ENCODE measurements at places on chromosomes 16 and 17.
A peak's percentile ranks its signal among the peaks of the same experiment; 100 is the strongest.

DNA sequence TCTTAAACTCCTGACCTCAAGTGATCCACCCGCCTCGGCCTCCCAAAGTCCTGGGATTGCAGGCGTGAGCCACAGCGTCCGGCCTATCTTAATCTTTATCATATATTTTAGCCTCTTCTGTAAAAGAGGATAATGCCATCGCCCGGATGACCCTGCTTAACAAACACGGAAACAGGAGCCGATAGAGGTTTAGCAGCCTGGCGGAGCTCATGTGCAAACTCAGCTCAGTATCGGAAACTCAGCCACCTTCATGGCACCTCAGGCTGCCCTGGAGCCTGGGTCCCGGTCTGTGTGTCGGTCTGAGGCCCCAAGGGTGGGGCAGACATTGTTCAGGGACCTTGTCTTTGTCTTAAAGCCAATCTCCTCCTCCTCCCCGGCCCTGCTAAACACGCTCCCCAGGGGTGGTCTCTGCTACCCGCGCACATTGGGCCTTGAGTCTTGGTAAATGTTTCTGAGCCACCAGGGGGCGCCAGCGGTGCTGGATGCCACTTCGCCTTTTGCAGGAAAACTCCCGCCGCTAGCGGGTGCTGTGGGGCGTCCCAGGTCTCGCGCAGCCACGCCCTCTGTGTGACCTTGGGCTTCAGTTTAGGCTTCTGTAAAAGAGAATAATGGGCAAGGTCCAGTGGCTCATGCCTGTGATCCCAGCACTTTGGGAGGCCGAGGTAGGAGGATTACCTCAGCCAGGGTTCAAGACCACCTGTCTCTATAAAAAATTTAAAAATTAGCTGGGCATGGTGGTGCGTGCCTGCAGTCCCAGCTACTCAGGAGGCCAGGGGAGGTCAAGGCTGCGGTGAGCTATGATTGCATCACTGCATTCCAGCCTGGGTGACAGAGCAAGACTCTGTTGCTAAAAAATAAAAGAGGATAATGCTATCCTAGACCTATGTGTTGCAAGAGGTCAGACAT, 2.7 kb downstream of the CETP start:
- no peak for DNase-seq

- DNase-seq: peak; percentile 79
Observed at GRCh38 chr16:9072806-9073341, 18.6 kb upstream of the HAPSTR1 start.

DNA sequence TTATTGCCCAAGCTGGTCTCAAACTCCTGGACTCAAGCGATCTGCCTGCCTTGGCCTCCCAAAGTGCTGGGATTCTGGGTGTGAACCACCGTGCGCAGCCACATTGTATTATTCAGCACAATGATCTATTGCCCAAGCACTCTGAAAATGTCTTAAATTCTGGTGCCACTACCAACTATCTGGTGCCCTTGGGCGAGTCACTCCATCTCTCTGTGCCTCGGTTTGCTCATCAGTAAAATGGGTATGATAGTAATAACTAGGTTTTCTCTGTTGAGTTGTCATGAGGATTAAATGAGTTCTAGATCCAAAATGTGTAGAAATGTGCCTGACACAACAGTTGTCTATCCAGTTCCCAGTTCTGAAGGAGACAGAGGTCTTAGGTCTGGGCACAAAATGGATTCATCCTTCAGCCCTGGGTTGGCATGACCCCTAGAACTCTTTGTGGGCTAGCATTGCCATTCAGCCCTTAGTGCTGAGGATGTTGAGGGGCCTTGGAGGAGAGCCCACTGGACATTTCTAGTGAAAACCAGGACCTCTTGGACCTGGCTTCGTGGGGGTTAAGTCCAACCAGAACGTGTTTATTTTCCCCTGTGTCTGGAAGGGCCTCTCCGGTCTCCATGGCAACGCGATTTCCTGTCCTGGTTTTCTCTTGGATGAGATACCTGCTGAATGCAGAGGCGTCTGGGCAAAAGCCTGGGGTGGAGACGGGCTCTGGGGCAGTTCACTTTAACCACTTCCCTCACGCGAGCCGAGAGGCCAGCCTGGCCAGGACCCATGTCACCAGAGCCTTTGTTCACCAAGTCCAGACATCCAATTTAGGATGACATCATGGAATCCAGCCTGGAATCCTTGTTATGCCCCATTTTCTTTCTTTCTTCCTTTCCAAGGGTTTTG, 43.7 kb upstream of the TNRC6A start:
- peak; percentile 88 for DNase-seq

DNA sequence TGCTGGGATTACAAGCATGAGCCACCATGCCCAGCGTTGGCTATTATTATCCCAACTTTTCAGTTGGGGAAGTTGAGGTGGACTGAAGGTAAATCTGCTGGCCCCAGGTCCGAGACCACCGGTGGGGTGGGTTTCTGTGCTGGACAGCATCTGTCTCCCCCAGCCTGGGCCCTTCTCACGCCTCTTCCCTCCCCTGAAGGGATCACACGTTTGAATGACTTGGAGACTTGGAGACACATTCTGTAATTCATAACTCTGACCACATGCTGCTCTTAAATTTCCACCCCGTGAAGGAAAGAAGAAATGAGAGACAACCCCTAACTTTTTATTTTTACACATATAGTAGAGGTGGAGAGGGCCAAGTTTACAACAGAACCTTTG, 109.8 kb downstream of the MSI2 start:
- no peak for DNase-seq

GRCh38 chr16:6095414-6095813, 997.8 kb upstream of the EEF2KMT start:
- no peak for DNase-seq

DNA sequence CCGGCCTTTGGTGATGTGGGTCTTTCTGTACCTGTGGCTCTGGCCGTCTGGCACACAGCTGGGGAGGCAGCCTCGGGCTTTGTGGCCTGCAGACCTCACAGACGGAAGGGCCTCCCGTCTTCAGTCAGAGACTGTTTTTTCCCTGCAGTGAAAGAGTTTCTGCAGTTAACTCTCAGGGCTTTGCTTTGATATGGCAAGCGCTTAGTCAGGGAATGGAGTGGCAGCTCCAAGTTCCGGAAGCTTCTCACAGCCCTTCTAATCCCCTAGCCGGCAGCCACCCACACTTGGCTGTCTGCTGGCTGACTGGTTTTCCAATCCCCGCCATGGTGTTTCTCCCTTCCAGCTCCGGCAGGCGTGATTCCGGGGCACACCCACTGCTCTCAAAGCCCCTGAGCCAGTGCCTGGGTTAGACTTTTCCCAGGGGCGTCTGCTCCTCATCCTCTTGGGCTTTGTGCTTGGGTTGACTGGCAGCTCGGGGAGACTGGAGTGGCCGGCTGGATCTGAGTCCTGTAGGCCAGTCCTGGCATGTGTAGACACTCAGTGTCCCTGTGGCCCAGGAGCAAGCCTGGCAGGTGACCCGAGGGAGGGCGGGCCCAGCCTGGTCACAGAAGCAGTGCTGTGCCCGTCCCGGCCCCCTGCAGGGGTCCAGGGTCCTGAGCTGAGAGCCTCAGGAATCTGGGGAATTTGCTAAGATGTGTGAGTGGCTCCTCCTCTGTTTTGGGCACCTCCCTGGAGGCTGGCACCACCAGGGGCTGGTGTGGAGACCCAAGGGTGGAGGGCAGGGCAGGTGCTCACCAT, 29.9 kb downstream of the BAIAP2 start:
- no peak for DNase-seq

DNA sequence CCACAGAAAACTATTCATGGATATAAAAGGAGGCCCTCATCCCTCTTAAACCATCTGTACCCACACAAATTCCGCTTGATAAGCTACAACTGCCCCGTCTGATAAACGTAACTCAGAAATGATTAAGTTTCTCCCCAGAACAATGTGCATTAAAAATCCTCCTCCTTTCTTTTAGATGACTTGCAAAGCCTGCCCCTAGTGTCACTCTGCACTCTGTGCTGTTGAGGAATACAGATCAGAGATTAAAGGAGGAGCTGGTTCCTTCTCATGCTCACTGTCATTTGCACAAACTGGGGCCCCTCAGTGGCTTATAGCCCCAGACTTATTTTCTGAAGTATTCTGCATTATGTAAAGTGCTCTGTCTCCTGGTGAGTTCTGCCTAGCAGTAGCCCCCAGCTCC, 33.3 kb downstream of the CDRT15 start:
- DNase-seq: no peak

GRCh38 chr17:16952401-16952800, 19.5 kb downstream of the TNFRSF13B start:
- DNase-seq: no peak

DNA sequence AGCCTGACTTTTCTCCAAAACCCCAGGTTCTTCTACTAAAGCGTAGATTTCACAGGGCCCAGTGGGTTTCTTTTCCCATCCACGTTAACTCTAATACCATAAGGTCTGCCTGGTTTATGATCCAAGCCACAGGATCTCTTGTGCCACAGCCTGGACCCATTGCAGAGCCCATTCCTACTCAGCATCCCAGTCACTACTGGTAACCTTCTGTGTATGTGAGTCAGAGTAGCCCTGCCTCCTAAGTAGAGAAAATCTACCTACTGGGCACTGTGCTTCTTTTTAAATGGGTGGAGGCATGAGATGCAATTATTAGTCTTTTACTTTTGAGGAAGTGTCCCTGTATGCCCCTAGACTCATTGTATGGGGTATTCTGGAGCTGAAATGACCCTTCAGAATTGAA, 13.5 kb downstream of the CCL11 start:
- no peak for DNase-seq

DNA sequence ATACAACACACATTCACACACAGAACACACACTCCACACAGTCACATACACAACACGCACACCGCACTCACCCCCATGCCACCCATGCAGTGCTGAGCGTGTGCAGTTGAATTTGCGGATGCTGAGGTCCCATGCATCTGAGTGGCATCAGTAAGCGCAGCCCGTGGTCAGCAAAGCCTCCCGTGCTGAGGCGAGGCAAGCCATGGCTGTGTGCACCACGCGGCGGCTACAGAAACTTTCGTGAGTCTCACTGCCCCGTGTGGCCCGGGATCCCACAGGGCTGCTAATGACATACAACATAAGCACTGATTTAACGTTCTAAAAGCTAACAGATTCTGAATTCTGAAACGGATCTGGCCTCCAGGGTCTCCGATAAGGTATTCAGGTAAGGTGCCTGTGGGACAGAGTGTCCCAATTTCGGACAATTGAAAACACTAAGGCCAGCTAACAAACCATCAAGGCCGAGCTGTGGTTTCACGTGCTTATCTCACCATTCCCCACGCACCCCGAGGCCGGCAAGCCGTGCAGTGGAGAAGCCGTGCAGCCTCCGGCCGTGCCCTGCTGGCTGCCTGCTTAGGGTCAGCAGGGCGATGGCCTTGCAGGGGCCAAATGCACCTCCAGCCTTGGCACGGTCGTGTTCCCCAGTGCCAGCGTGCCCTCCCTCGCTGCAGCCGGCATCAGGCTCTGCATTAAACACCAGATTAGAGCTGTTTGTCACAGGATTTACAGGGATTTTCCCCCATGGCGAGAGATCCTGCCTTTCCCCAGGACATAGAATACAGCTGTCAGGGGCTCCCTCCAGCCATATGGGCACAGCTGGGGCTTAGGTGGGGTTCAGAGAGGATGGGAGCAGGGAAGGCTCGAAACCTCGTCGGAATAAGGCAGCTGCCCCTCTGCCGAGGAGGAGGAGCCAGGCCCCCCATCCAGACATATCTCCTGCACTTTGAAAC, 191.7 kb downstream of the C16orf95 start:
- DNase-seq: no peak

DNA sequence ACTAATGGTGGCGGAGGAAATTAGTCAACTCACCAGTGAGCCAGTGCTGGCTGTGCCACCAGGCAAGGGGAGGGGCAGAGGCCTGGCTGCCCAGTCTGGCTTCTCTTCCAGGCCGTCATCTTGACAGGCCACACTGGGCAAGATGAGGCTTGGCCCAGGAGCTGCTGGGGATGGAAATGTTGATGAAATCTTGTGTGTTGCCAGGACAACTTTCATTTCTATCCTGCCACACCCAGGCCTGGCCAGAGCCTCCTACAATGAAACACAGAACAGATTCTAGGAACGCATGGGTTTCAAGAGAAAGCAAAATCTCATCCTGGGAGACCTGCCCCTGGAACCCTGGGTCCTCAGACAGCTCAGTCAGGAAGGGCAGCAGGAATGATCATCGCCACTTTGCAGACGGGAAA, 9.3 kb downstream of the HEXIM2 start:
- DNase-seq: peak; percentile 75

- DNase-seq: no peak
Observed at GRCh38 chr17:6683081-6683684, 30.0 kb downstream of the SLC13A5 start.

DNA sequence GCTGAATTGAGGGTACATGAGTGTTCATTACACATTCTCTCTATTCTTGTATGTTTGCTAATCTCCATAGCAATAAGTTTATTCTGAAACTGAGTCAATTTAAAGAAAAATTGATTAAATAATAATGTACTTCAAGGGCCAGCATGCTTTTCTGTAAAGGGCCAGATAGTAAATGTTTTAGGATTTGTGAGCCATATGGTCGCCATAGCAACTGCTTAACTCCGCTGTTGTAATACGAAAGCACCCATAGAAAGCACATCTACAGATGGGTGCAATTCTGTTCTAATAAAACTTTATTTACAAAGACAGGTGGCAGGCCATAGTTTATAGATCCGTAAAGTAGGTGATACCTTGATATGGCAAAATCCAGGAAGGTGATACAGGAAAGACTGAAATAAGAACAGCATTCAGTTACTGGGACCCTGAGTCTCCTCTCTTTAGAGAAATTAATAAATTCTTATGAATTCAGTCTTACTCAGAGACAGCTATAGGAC, 36.6 kb downstream of the GRIN2A start:
- DNase-seq: no peak

- DNase-seq: no peak
Observed at GRCh38 chr16:89391-90302, 11.6 kb downstream of the MPG start.

DNA sequence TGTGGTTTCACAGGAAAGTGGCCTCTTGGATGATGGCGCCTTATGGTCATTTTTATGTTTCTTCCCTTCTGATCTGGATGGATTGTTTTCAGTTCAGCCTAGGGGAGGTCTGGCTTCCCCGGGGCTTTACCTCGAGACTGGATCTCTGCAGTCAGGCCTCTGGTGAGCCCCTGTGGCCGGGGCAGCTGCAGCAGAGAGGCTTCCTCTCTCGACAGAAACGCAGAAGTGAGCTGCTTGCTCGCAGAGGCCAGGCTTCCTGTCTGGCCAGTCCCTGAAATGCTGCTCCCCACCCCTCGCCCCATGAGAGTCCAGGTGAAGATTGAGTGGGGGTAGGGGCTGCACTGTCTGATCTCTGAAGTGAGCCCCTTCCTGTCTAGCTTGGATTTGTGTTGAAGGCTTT, 44.0 kb downstream of the PLCG2 start:
- DNase-seq: no peak

- no peak for DNase-seq
Observed at GRCh38 chr16:17204644-17205043, 266.1 kb downstream of the XYLT1 start.

- peak; percentile 45 for DNase-seq
Observed at GRCh38 chr16:9159839-9160550, 68.6 kb downstream of the HAPSTR1 start.

DNA sequence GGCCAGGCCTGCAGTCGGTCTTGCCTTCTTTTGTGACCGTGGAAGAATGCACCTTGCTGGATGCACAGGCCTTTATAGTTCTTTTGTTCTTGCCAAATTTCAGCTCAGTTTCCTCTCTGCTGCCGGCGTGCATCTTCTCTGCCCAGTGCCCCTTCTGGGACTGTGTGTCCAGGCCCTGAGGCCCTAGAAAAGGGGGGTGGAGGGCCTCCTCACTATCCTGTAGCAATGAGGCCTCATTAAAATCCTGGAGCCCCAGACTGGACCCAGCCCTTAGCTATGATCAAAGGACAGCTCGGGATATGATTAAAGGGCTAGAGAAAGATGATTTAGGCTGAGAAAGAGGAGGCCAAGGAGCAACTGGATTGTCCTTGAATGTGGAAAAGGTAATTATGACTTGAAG, 229.8 kb downstream of the SEC14L1 start:
- no peak for DNase-seq

All from H4 (cell line).